HFF-Myc (cell line): ENCODE measurements at places on chromosomes 1 and 21.

DNA sequence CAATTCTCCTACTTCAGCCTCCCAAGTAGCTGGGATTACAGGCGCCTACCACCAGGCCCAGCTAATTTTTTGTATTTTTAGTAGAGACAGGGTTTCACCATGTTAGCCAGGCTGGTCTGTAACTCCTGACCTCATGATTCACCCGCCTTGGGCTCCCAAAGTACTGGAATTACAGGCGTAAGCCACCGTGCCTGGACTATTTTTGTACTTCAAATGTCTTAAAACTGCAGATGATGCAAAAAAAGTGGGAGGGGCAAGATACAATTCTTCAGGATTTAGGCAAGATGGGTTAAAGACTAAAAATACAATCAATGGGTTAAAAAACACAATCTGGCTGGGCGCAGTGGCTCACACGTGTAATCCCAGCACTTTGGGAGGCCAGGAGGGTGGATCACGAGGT lies 4.7 kb downstream of the SCAF4 start:
- DNase-seq = no peak

DNA sequence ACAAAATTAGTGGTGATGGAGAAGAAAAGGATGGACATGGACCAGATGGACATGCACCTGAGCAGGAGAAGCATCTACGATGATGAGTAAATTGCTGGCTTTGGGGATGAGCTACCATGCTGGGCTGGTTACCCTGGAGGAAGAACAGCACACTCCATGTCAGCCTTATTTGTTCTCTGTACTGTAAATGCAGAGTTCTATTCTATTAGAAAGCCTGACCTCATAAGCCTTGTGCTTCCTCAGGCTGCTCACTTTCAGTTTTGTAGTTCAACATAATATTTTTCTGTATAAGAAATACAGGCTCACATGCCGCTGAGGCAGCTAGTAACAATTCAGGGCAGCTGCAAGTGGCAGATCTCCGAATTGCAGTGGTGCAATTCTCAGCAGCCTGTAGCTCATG lies 249.6 kb downstream of the PLA2G4A start:
- no peak for DNase-seq

- DNase-seq = no peak
Measured at GRCh38 chr1:185795181-185795580, 61.0 kb downstream of the HMCN1 start.

DNA sequence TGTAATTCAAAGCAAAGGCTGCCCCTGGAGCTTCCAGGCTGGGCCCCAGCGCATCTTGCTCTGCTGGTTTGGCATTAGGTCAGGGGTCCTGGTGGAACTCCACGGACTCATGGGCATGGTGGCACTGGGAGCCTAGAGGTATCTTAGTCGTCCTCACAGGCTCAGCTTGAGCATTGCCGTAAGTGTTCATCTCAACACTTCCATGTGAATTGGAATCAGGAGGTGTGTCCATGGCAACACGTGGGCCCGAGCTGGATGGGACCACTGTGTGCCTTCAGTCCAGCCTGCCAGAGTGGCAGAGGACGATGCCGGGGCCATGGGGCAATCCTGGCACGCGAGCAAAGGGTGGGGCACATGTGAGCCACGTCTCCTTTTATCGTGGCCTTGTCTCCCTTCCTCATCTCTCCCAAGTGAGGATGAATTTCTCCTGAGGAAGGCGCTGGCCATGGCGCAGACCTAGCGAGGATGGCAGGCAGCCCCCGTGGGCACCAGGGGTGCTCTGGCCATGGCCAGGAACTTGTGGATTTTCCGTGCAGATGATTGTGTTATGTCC lies 47.0 kb downstream of the AGPAT3 start:
- DNase-seq = no peak

GRCh38 chr21:44429894-44430293 lies 25.4 kb upstream of the LRRC3 start:
- DNase-seq = no peak

GRCh38 chr1:232529747-232530146 lies 100.2 kb downstream of the SIPA1L2 start:
- no peak for DNase-seq

GRCh38 chr1:145747398-145748247 lies 28.3 kb downstream of the CD160 start:
- DNase-seq = no peak

- no peak for DNase-seq
Measured at GRCh38 chr1:231284441-231284840, 43.4 kb downstream of the GNPAT start.

GRCh38 chr1:107609808-107610207 lies 355.2 kb downstream of the VAV3 start:
- DNase-seq = no peak

GRCh38 chr1:218478336-218478735 lies 133.2 kb downstream of the TGFB2 start:
- DNase-seq = no peak

- DNase-seq = no peak
Measured at GRCh38 chr1:26574719-26575251, 45.2 kb downstream of the RPS6KA1 start.

- DNase-seq = no peak
Measured at GRCh38 chr21:25428537-25428936, 178.7 kb downstream of the MRPL39 start.

DNA sequence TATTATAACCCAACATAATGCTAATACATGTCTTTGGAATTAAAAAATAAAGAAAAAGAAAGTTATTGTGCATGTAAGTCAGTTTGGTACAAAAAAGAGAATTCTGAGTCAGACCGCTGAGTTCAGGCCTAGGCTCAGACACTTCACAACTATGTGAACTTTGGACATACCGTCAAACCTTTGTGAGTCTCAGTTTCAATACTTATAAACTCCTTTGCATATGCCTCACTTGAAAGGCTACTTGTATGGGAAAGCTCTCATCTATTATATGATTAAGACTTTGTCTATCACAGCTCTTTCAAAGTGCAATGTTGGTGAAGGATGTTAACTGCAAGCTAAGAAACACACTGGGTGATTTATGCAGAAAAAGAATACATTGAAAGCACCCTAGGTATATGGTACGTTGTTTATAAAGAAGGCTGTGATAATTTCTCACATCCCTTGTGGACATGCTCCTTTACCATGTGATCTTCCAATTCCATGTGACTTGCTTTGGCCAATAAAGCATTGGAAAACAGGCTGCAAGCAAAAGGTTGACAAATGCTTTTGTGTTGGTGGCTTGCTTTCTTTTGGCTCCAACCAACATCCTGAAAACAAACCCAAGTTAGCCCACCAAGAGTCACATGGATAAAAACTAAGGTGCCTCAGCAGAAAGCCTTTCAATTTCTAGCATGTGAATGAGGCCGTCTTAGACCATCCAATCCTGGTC lies 49.6 kb downstream of the INTS7 start:
- no peak for DNase-seq

DNA sequence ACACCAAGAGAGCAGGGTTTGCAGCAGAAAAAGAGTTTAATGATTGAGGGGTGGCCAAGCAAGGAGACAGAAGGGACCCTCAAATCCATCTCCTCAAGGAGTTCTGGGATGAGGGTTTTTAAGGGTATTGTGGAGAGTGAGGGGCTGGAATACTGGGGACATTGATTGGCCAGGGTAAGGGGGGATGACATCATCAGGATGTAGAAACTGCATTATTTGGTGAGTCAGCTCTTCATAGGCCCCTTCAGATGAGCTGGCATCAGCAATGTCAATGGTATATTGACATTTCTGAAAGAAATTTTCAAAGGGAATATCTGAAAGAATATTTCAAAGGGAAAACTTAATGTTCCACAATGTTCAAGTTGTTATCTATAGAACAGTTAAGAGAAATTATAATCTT lies 168.1 kb upstream of the SNX7 start:
- DNase-seq = no peak

DNA sequence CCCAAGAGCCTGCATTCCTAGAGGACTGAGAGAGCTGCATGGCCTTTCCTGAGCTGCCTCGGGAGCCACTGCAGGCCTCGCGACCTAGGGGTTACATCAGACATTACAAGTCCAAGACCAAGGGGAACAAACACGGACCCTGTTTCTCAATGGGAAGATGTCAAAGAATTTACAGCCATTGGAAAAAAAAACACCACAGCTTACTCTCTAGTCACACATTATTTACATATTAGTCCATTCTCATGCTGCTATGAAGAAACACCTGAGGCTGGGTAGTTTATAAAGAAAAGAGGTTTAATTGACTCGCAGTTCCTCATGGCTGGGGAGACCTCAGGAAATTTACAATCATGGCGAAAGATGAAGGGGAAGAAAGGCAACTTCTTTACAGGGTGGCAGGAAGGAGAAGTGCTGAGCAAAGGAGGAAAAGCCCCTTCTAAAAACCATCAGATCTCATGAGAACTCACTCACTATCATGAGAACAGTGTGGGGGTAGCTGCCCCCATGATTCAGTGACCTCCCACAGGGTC lies 8.4 kb upstream of the PRMT2 start:
- DNase-seq = no peak

GRCh38 chr1:89802841-89803240 lies 18.0 kb upstream of the LRRC8D start:
- no peak for DNase-seq

- no peak for DNase-seq
Measured at GRCh38 chr1:155188268-155188667, 14.6 kb downstream of the TRIM46 start.

DNA sequence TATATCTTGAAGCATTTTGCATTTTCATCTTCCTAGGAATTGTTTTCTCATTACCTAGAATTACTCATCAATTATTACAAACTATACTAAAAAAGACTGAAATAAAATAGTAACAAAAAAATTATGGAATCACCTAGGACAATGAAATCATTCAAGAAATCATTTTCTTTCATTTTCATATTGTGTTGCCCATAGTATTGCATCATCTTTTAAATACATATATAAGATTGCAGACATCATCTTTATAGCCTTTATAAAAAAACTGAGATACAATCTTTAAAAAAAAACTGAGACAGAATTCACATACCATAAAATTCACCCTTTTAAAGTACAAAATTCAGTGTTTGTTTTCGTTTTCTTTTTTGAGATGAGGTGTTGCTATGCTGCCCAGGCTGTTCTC lies 29.6 kb downstream of the GDAP2 start:
- DNase-seq = no peak

GRCh38 chr21:26593800-26594199 lies 20.7 kb upstream of the CYYR1 start:
- DNase-seq = no peak
